Left renal cortex interstitium (tissue), 4 donors: ENCODE measurements at places on chromosomes 7 and 10. TPM values are rescaled to one million over a fixed set of nuclear protein-coding genes. Genes with fewer than 3 reads are reported as not detected.

TFR2 gene
- polyA plus RNA-seq: 0.70 TPM

PGAM2 gene
- polyA plus RNA-seq: 3.4 TPM

AFAP1L2 gene
- 45.7 TPM for polyA plus RNA-seq

- DNase-seq: no peak
Measured at GRCh38 chr10:132606536-132607316, 69.1 kb downstream of the INPP5A start.

DNA sequence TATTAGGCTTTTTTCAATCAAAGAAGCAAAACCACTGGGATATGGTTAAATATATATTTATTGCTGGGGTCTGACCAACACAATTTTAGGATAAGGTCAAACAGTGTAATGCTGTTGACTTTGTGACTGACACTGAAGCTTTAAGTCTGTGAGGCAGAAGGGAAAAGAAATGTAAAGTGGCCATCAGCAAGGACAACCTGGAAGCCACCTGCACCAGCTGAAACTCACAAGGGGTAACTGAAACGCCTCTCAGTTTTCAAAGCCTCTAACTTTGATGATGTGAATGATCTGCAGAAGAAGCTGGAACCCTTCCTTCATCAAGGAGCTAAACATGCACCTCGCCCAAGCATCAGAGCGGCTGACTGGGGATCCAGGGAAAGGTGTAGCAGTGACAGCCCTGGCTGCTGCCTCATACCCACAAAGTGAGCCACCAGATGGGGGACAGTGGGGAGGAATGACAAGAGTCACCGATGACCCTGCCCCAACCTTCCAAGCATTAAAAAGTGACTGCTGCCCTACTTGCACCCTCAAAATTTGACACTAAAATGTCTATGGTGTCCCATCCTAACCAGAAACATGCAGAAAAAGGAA lies 284.9 kb upstream of the CNTNAP2 start:
- DNase-seq: no peak

- no peak for DNase-seq
Measured at GRCh38 chr7:87361320-87361719, 15.9 kb downstream of the CROT start.

- no peak for DNase-seq
Measured at GRCh38 chr10:79390551-79391229, 43.4 kb downstream of the PPIF start.

SMNDC1 gene
- 53.0 TPM for polyA plus RNA-seq

GRCh38 chr7:69422574-69422985 lies 175.7 kb upstream of the AUTS2 start:
- no peak for DNase-seq

- DNase-seq: no peak
Measured at GRCh38 chr10:10850214-10850613, 167.5 kb upstream of the CELF2 start.

OR2A2 gene
- polyA plus RNA-seq: not detected

HSPA12A gene
- 47.4 TPM for polyA plus RNA-seq

- no peak for DNase-seq
Measured at GRCh38 chr7:150766334-150766709, 29.1 kb downstream of the GIMAP5 start.

GRCh38 chr7:538764-539685 lies 19.4 kb upstream of the PDGFA start:
- no peak for DNase-seq

UTF1 gene
- not detected for polyA plus RNA-seq

GRCh38 chr7:101576998-101577397 lies 52.1 kb downstream of the MYL10 start:
- no peak for DNase-seq

DNA sequence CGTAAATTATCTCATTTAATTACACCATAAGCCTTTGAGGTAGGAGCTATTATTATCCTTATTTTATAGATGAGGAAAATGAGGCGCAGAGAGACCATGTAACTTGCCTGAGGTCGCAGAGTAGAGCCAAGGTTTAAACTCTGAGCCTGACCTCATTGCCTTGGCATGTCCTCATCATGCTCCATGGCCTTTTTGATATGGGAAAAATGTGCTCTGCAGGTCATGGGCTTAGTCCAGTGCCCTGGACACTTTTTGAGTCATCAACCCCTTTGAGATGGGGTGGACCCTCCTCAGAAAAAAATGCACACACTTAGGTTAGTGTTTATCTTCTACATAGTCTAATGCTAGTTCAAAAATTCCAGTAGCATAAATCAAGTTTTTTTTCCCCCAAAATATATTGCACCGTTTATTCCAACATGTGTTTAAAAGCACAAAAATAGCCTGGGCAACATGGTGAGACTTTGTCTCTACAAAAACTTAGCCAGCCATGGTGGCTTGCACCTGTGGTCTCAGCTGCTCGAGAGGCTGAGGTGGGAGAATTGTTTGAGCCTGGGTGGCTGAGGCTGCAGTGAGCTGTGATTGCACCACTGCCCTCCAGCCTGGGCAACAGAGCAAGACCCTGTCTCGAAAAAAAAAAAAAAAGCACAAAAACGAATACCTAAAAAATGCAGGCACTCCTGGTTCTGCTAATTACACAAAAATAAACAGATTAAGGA lies 28.6 kb upstream of the TMEM178B start:
- DNase-seq: no peak

- DNase-seq: no peak
Measured at GRCh38 chr7:128361411-128362379, at the start of gene PRRT4. PRRT4 (minus strand) TSS chr7:128361690.

GRCh38 chr7:30028749-30029635 lies 780 bp downstream of the PLEKHA8 start:
- DNase-seq: peak; percentile 37

- no peak for DNase-seq
Measured at GRCh38 chr10:130777507-130778165, 533.9 kb downstream of the TCERG1L start.

ASB13 gene
- polyA plus RNA-seq: 29.2 TPM

PARG gene
- 39.4 TPM for polyA plus RNA-seq

DNA sequence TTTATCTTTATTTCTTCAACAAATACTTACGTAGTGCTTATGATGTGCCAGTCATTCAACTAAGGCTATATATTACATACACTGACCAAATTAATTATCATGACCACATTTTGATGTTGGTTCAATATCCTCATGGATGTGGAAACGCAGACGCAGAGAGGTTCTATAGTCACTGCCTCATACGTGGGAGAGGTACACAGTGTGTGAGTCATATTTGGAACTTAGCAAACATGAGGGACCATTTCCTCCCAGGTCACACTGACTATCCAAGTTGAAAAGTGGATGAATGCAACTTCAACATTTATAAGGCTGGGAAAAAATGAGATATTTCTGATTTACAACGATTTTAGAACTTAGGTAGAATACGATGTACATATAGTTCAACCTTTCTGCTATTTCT lies 113.6 kb downstream of the PRLHR start:
- no peak for DNase-seq

GPR85 gene
- 0.99 TPM for polyA plus RNA-seq

FKBP6 gene
- polyA plus RNA-seq: 0.78 TPM

- DNase-seq: no peak
Measured at GRCh38 chr10:77619964-77620703, 17.5 kb downstream of the KCNMA1 start.

GNGT1 gene
- 0.27 TPM for polyA plus RNA-seq

DNA sequence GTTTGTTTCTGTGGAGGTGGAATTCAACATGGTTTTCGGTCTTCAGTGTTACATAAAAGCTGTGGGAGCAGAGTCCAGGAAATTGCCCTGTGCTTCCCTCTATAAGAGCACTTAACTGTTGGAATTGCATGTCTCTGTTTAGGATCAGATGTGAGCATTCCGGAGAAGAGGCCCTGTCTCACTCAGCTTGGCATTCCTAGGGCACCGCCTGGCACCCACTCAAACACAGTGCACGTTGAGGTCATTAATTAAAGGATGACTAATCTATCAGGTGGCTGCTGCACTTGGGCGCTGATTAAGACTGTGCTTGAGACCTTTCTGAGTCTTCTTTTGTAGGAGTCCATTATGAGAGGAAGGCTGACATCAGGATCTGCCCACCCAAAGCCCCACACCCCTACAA lies 82.8 kb upstream of the VIPR2 start:
- DNase-seq: no peak

CCT6A gene
- polyA plus RNA-seq: 203 TPM

- DNase-seq: no peak
Measured at GRCh38 chr7:2956526-2957368, 86.9 kb downstream of the CARD11 start.

- DNase-seq: no peak
Measured at GRCh38 chr10:33039181-33039580, 81.2 kb upstream of the ITGB1 start.

- no peak for DNase-seq
Measured at GRCh38 chr7:104794154-104794553, 219.9 kb upstream of the KMT2E start.

DNA sequence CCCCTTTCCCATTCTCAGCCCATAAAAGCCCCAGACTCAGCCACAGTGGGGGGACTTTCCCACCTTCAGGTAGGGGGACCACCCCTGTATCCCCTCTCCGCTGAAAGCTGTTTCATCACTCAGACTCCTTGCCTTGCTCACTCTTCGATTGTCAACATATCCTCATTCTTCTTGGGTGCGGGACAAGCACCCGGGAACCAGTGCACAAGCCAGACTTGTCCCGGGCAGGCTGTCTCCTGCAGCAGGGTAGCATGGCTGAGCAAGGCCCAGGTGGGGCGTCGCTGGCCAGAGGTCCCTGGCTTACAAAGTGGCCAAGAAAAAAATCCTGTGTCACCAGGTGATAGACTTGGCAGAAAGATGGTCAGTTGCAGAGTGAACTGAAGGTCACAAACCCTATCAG lies 64.7 kb downstream of the NOD1 start:
- no peak for DNase-seq

GRCh38 chr10:123227706-123228105 lies 73.5 kb downstream of the BUB3 start:
- no peak for DNase-seq

DNA sequence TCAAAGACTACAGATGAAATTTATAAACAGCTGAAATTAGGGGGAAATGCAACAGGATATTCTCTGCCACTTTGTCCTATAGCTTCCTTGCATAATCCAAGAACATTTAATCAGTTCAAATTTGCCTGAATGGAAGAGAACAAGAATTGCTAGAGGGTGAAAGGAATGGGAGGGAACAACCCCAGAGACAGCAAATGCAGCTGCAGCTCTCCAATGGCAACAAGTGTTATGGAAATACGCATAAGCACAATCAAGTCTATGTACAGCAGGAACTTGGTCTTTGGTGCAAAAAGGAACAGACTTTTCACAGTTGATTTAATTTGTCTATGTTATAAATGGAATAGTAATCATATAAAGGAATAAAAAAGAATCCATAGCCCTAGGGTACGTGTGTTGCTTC lies 269.0 kb upstream of the ETV1 start:
- no peak for DNase-seq

- DNase-seq: no peak
Measured at GRCh38 chr10:20672741-20673140, 224.4 kb downstream of the NEBL start.

CTAGE6 gene
- not detected for polyA plus RNA-seq

DNA sequence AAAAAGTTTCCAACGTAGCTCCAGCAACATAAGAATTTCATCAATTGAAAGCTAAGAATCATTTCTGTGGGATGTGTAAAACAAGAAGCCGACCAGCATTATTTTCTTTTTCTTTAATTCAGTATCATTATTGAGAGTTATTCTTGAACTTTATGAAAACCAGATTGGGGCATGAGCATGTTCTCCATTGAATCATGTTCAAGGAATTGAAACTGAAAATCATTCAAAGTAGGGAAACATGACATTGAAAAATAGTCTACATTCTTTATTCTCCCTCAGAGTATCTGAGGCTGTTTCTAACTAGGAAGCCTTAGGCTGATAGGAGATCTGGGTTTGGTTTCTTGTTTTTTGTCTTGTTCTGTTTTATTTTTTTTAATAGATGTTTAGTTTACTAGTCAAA lies 253.7 kb downstream of the DYNC1I1 start:
- no peak for DNase-seq

DNA sequence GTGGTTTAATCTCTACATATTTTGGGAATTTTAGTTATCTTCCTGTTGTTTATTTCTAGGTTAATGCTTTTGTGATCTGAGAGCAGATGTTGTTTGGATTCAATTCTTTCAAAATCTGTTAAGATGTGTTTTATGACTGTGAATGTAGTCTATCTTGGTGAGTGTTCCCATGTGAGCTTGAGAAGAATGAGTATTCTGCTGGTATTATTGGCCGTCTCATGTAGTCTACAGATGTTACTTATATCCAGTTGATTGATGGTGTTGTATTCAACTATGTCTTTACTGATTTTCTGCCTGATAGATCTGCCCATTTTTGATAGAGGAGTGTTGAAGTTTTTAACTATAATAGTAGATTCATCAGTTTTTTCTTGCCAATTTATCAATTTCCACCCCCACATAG lies 141.4 kb upstream of the FOXP2 start:
- DNase-seq: no peak

DNA sequence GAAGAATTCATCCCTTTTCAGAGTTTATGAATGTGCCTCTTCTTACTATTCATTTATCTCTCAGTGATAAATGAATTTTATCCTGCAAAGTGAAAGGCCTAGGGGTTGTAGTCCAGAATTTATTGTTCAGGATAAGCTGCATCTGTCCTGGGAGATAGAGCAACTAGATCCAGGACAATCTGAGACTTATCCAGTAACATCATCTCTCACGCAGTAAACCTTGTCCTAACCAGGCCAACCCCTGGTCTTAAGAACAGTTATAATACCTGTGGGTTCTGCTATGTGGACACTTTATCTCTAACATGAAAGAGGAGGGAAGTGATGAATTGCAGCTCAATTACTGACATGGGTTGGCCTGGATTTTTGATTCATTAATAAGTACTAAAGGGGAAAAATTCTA lies 287.6 kb downstream of the BMPER start:
- no peak for DNase-seq

TAS2R3 gene
- 2.2 TPM for polyA plus RNA-seq

CPA1 gene
- 1.9 TPM for polyA plus RNA-seq

DNA sequence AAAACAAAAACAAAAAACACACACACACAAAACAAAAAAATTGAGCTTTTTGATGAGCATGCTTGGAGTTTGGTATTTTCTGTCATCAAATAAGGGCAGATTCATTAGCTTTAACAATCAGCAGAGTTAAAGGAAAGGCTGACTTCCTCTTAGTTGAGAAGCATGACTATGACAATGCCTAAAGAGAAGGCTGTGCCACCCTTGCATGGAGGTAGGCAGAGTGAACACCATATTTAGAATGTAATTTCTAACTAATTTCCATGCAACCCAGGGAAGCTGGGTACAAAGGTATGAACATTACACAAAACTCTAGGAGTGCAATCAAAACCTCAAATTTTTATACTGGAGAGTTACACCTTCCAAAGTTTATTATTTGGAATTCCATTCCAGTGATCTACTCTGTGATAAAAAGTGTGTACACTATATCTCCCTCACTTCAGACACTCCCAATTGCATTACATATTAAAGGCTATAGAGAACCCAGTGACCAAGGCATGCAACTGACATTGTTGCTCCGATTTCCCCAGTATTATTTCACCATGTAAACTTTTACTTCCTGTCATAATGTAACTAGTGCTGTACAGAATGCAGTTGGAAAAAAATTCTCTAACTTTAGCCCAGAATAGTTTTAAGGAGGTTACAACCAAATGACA lies 9.4 kb upstream of the CYCS start:
- DNase-seq: no peak

GRCh38 chr10:94292434-94293090 lies 70.2 kb downstream of the NOC3L start:
- DNase-seq: no peak
